ENCODE measurements at places on chromosomes 5 and 9.

- DNase-seq: no peak
Observed at GRCh38 chr9:102428305-102428704, 566.8 kb upstream of the CYLC2 start.

DNA sequence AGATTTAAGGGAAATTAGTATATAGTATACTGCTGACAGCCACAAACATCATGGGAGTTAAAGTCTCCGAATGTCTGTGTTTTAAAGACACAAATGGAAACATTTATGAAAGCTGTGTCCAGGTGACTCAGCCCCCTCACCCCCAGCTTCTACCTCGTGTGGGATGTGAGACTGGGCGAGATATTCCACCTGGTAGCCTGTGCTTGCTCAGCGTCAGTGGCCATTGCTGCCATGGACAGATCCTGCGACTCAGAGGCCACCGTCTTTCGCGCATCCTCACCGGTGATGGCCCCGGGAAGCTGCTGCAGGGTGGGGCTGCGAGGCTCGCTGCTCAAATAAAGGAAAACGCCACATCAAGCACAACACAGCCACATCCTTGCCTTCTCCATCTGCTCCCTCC is 31.2 kb upstream of the EXOC3 start:
- DNase-seq: no peak

DNA sequence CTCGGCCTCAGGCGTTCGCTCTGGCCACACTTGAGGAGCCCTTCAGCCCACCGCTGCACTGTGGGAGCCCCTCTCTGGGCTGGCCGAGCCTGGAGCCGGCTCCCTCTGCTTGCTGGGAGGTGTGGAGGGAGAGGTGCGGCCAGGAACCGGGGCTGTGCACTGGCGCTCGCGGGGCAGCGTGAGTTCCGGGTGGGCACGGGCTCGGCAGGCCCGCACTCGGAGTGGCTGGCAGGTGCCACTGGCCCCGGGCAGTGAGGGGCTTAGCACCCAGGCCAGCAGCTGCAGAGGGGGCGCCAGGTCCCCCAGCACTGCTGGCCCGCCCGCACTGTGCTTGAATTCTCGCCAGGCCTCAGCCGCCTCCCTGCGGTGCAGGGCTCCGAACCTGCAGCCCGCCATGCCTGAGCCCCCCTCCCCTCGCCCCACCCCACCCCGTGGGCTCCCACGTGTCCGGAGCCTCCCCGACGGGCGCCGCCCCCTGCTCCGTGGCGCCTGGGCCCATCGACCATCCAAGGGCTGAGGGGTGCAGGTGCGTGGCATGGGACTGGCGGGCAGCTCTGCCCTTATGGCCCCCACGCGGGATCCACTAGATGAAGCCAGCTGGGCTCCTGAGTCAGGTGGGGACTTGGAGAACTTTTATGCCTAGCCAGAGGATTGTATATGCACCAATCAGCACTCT is 138.2 kb downstream of the PDZD2 start:
- DNase-seq: no peak

GRCh38 chr5:73121119-73121463 is 716 bp downstream of the TMEM171 start:
- no peak for DNase-seq

DNA sequence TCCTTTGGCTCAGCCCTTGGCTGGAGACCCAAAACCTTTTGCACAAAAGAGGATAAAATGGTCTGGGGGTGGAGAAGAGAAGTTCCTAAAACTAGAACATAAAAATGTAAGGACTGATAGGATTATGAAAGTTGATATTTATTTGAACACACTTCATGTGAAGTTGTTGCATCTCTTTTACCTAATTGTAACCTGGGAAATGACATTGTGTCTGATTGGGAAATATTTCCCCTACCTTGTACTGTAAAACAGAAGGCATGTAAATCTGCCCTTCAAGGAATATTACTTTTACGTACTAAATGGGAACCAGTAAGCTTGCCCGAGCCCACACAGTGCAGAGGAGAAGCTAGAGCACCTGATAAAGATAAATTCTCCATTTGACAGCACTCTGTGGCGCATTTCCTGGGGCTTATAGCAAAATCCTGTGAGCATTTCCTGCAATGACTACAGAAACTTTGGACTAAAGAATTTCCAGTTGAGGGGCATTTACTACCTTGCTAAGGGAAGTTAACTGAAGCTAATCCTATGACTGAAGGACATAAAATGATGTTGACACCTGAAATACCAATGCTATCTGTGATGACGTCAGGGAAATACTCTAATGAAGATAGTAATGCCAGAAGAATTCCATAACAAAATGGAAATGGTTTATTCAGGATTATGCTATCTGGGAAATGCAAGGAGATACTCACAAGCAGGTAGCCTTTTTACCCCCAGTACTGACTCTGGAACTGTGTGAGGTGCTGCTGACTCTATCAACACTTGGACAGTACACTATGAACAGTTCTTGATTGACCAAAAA is 78.3 kb upstream of the LIFR start:
- DNase-seq: no peak

DNA sequence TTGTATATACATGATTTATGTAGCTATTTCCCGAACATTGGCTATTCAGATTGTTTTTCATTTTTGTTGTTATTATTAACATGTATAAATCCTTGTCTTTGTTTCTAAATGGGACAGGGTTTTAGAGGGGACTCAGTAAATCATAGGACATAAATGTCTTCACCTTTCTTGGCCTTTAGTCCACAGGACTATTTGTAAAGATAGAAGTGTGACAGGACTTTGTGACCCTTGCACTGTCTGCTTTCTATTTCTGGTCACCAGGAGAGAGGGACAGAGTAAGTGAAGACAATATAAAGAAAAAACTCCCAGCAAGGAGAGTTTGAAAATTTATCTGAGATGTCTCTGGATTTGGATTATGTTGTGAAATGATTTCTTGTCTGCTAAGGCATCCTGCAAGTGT is 78.6 kb upstream of the GOLM1 start:
- no peak for DNase-seq

DNA sequence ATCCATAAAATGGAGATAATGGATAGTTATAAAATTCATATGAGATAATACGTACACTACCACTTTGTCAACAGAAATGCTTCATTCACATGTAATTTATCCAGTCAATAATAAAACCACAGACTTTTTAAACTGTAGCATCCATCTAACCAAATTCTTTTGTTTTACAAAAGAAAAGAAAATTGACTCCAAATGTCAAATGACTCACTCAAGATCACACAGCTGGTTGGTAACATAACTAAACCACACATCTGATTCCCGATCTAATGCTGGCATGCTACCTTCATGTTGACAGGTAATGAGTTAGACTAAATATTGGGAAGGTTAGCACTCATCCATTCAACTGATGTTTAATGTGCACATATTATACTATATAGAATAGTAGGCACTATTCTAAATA is 4.9 kb downstream of the FRMD3 start:
- DNase-seq: no peak

GRCh38 chr5:172869691-172870090 is 35.6 kb downstream of the ERGIC1 start:
- DNase-seq: no peak

DNA sequence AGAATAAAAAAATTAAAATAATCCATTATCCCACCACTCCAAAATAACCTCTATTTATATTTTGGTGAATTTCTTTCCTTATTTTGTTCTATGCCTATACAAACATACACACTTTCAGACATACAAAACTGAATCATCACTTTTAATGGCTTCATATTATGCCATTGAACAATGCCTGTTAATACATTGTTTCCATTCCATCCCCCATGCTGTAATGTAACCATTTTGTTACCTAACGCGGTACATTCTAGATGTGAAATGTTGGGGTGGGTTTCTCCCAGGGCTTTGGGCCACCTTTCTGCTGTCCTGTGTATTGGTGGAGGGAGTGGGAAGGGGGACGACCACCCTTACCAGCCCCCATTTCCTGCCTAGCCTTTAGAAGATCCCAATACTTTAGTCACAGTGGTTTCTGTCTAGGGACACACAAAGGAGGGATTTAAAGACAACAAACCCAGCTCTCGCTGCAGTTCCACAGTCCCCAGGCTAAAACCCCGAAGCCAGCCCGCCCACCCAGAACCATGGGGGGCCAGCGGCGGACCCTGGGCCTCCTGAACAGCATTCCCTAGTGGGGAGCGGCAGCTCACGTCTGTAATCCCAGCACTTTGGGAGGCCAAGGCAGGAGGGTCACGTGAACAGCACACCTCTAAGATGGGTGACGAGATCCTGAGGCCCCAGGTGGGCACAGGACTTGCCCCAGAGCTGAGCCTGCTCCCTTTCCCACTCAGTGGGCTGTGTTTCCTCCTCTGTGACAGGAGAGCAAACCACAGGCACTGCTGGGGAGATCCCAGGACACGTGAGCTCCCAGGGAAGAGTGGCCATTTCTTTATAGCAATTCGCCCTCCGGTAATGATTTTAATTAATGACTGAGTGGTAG is 56.9 kb upstream of the STXBP1 start:
- no peak for DNase-seq

DNA sequence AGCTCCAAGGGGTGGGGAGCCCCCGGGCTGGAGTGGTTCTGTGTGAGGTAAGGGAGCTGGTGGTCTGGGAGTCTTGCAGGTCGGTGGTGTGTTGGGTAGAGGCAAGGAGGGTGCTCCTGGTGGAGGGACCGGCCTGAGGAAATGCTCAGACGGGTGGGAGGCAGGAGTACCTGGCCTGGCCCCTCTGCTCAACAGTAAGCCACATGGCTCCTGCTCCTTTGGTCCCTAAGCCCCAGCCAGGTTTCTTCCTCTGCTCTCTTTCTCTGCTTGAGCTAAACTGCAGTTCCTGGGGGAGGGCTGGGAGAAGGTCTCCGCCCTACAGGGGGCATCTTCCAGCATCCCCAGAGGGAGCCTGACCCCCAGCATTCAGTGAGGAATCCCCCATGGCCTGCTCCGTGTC is 17.2 kb downstream of the TSPAN17 start:
- no peak for DNase-seq

DNA sequence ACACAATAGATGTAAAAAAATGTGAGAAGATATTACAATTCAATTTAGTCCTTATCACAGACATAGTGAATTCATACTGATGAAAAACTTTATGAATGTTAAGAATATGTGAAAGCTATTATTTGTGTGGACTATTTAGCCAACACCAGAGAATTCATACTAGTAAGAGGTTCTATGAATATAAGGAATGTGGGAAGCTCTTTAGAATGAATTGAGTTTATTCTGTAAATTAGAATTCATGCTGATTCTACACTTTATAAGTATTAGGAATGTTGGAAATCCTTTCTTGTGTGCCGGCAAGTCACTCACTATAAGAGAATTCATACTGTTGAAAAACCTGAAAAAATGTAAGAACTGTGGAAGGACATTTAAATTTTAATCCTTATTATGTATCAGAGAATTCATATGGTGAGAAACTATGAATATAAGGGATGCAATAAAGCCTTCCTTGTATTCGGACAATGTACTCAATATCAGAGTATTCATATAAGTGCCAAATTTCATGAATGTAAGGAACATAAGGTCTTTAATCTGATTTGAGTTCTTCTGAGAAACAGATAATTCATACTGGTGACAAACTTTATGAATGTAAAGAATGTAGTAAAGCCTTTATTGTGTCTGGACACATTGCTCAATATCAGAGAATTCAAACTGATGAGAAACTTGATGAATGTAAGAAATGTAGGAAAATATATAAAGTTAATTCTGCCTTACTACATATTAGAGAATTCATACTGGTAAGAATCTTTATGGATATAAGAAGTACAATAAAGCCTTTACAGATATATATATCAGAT is 21.6 kb upstream of the PCDHA1 start:
- DNase-seq: no peak

DNA sequence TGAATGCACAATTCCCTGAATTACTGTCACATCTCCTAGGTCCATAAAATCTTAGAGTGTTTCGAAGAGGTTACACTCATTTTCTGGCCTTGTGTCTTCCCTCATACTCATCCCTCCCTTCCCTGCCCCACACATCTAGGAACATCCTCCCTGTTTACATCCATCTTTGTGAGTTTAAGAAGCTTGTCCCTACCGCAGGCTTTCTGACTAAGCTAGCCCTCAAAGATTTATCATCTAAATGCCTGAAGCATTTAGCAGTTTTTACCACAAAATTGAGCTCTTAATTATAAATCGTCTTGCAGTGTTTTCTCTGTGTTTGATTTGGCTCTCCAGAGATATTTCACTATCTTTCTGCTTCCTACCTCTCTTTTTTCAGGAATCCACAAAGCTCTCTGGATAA is 374.8 kb downstream of the KIAA0825 start:
- no peak for DNase-seq

DNA sequence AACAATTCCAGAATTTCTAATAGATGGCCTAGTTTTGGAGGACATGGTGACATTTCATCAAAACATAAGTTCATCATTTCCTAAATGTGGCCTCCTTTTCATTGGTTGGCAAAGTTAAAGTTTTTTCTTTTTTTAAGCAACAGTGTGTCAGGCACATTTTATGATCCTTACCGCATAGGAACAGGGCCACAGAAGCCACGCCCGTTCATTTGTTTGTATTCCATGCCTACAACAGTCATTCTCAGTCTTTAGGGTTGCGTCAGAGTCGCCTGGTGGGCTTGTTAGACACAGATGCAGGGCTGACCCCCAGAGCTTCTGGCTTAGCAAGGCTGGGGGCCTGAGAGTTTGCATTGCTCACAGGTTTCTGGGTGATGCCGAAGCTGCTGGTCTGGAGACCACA is 130.2 kb downstream of the HSD17B3 start:
- no peak for DNase-seq

GRCh38 chr9:93081931-93082330 is 14.1 kb upstream of the CARD19 start:
- no peak for DNase-seq

DNA sequence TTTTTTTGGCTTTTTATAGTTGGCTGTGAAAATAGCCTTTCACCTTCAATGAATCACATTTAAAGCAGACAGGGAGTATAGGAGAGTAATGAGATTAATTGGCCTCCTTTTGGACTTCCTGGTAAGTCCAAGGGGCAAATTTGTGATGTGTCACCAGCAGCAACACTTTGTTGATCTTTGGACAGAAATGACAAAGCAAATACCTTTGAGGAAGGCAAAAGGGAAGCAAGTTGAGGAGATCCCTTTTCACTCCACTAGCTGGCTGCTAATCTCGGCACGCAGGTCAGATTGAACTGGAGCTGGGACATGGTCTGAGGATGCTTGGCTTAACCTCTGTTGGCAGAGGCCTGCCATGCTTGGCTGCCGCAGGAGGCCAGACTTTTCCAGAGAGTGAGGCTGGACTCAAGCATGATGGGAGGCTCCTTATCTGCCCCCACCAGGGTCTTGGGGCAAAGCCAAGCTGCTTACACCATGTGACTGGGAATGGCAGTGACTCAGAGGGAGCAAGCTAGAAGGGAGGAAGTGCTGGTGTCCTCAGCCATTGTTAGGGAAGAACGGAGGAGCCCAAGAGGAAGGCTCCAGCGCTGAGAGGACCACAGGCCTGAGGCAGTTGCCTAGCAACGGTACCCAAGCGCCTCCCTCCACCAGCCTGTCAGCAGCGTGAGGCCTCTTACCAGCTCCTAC is 174.5 kb upstream of the MAP1B start:
- peak; percentile 40 for DNase-seq
